ENCODE measurements at places on chromosomes 5 and 9.

GRCh38 chr9:133590231-133590855 lies 18.8 kb downstream of the FAM163B start:
- no peak for DNase-seq

- peak; percentile 18 for DNase-seq
Measured at GRCh38 chr9:98775831-98776441, 20.4 kb downstream of the ANKS6 start.

GRCh38 chr5:5276430-5276829 lies 136.3 kb downstream of the ADAMTS16 start:
- no peak for DNase-seq

DNA sequence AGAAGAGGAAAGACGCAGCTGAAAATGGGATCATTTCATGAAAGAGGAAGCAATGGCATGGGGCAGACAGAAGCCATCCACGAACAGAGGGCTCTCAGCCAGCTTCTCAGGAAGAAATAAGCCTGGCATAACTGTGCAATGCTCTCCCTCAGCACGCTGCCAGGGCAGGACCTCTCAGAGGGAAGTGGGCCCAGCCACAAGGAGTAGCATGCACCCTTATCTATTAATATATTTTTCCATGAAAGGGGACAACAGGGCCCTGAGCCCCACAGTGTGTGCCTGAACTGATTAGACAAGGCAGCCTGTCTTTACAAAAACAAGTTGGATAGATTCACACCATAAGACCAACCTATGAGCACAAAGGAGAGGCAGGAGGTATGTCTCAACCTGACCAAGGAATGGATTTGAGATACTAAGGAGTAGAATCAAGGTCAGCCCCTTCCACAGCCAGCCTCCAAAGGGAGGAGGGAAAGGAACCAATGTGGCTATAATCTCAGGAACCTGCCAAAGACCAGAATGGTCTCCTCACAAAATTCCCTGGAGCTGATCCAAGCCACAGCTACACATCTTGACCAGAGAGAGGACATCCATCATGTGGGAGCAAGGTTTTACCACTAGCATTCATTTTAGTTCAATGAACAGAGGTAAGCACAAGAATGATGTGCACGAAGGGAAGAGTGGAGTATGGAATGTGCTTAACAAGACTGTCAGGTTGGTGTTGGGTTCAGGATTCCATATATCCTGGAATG lies 154.8 kb downstream of the SIL1 start:
- DNase-seq: no peak

- DNase-seq: no peak
Measured at GRCh38 chr5:147918899-147919298, 12.6 kb upstream of the C5orf46 start.

DNA sequence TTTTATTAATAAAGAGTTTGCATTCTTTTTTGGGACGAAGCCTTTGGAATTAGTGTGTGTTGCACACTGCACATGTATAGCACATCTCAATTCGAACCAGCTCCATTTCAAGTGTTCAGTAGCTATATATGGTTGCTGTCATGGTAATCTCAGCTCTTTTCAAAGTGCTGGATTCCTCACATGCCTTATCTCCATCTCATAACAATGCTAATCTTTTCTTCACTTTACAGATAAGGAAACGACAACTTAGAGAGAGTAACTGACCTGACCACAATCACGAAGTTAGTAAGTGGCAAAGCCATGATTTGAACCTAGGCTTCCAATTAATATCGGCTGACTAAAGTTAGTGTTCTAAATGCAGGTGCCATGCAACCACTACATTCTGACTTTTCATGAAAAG lies 204.8 kb upstream of the RASEF start:
- no peak for DNase-seq

- no peak for DNase-seq
Measured at GRCh38 chr9:132481053-132481849, 71.2 kb downstream of the CFAP77 start.

GRCh38 chr9:33117796-33118195 lies 41.3 kb upstream of the SMU1 start:
- no peak for DNase-seq

DNA sequence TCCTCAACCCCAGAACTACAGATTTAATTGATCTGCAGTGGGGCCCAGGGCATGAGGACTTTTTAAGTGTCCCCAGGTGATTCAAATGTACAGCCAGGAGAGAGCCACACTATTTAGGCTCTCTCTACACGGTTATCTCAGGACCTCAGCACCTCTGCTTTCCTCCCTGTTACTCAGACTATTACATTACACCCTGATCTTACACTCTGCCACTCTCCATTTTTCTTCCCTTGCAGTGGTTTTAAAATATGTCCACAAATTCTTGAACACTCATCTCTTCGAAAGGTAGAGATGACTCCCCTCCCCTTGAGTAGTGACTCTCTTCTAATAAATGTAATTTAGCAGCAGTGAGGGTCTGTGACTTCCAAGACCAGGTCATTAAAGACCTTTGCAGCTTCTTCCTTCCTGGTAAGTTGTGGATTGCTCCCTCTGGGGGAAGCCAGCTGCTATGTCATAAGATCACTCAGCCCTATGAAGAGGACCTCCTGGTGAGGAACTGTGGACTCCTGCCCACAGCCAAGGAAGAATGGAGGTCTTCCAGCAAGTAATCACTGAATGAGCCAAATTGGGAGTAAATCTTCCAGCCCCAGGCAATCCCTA lies 87.5 kb upstream of the SSBP2 start:
- no peak for DNase-seq

- no peak for DNase-seq
Measured at GRCh38 chr5:14204011-14204670, 61.0 kb downstream of the TRIO start.

DNA sequence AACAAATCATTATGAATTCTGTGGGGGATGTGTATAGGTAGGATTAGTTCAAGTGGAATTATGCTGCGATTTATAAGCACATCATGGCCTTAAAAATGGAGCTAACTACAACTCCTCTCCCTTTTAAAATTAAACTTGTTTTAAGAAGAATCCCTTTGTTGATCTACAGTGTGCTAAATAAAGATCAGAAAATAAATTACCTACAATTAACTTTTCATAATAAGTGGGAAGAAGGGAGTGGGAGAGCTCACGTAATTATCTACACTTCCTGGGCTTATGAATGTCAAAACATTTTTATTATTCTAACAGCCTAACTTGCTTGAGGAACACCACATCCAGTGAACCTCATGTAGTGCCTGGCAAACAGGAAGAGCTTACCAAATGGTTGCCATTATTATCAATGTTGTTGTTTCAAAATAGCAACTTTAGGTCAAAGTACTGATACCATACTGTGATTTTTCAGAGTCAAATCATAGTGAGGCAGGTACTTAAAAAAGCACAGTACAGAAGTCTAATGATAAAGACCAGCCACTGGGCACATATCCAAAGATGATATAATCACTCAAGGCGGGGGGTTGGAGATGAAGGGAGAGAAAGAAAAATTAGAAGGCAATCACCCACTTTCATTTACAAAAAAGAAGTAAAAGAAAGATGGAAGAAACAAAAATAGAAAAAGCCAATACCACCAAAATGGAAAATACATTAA lies 174.0 kb downstream of the RAPGEF6 start:
- DNase-seq: no peak

- DNase-seq: peak; percentile 8
Measured at GRCh38 chr5:76790632-76791290, 28.1 kb upstream of the F2RL1 start.

DNA sequence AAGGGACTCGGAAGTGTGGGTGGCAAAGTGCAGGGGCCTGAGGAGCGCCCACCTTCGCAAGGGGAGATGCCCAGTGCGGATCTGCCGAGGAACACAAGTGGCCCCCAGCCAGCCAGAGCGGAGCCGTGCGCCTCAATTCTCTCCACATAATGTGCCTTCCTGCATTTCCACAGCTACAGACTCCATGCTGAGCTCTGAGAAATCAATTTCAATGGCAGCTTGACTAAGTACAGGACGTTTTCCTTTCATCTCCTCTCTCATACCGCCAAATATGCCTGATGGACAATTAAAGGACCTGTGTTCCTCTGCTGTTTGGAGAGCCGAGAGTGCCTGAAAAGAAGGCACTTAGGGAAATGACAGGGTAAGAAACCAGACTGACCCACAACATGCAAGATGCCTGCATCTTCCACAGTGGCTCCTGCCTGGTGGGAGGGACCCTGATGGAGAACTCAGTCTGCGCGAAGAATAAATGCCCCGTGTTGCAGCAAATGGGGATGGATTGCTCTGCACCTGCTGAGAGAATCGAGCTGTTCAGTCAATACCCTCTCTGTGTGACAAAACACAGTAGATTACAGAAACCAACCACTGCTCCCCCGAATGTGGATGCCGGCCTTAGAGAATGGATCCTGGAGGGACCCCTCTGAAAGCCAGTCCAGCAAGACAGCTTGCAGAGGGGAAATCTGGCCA lies 38.6 kb upstream of the OLFM1 start:
- DNase-seq: no peak

GRCh38 chr9:94867842-94868312 lies 141.4 kb downstream of the AOPEP start:
- no peak for DNase-seq
